Cardiac muscle cell (in vitro differentiated cells and primary cell): ENCODE measurements at places on chromosomes 13 and 19. TPM values are rescaled to one million over a fixed set of nuclear protein-coding genes. Genes with fewer than 3 reads are reported as not detected.
A peak's percentile ranks its signal among the peaks of the same experiment; 100 is the strongest.

PSG7 gene
- not detected in 2 replicates for total RNA-seq

DNA sequence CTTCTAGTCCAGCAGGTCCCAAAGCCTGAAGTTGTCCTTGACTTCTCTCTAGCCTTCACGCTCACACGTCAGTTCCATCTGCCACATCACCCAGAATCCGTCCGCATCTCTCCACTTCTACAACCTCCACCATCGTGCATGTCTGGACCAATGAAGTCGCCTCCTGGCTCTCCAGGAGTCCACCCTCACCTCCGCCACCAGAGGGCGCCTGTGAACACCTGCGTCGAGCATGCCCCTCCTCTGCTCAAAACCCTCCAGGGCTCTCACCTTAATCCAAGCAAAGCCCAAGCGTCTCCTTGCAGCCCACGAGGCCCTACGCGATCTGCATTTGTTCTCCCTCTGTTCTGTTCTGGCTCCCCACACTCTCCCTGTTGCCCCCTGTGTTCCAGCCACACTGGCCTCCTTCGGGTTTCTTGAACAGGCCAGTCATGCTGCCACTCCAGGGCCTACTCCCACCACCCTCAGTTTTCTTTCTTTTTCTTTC is 3.7 kb downstream of the USHBP1 start:
- peak; percentile 82 for DNase-seq

ZNF304 gene
- 8.0 and 9.0 TPM in 2 replicates for total RNA-seq

DNA sequence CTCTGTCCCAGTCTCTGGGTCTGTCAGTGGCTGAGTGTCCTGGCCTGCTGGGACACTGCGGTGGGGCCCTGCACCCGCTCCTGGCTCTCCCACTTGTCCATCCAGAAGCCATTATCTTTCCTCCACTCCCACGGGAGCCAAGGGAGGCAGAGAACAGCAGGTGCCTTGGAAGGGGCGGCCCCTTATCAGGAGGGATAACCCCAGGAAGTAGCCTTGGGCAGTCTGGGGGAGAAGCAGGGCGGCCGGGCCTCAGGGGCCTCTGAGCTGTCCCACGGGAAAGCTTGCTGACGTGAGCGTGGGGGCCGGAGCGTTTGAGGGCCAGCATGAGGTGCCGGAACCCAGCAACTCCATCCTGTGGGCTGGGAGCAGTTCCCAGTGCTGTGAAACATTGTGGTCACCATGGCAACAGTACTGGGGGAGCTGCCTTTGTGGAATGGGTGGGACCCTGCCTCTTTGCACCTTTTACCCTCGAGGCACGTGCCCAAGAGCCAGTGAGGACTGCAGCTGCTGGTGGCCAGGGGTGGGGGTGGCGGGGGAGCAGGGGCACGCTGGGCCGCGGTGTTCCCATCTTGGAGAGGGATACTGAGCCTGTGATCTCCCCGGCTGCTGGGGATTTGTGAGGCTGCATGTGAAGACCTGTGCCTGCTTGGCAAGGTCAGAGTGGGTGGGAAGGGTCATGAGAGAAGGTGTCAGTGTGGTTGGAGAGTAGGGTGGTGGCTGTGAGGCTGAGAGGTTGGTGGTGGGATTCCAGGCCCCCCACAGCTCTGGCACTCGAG is 20.9 kb downstream of the KLHL26 start:
- DNase-seq: no peak

GRCh38 chr19:1227304-1228054 is 10.3 kb downstream of the CBARP start:
- no peak for DNase-seq

DNA sequence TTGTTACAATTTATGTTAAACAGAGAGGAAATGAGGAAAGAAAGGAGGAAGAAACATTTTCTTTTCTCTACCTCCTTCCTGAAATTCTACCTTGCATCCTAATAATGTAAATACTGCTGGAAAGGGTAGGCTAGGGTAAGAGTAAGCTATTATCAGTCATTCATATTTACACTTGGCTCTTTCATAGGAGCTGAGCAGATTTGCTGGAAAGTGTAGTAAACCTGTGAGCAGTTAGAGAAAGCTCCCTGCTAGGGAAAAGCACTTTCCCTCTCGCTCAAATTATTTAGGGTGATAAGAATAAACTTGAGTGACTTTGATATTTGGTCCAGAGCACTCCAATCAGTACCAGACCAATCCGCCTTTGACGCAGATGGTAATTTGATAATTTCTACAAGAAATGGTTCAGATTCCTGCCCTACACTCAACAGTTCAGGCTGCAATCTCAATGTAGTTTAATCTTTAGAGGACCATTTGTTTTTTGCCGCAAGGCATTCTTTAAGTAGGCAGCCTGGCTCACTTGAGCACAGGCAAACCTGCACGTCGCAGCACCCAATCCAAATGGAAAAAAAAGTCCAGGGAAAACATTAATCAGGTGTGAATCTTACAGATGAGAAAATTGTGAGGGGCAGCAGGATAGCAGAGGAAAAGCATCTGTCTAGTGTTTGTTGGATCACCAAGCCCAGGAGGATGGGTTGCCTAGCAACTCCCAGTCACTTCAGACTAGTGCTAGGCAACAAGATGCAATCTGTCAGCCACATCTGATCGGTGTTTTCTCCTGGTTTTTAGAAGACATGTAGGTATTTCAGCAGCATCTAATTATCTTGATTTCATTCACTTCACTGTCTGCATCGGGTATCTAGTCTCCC is 68.6 kb upstream of the KL start:
- no peak for DNase-seq
